Thyroid gland (tissue), 4 donors: ENCODE measurements at places on chromosomes 1 and 21. TPM values are rescaled to one million over a fixed set of nuclear protein-coding genes. Genes with fewer than 3 reads are reported as not detected.

- no peak for DNase-seq
Observed at GRCh38 chr1:220375715-220376114, 103.5 kb upstream of the RAB3GAP2 start.

DNA sequence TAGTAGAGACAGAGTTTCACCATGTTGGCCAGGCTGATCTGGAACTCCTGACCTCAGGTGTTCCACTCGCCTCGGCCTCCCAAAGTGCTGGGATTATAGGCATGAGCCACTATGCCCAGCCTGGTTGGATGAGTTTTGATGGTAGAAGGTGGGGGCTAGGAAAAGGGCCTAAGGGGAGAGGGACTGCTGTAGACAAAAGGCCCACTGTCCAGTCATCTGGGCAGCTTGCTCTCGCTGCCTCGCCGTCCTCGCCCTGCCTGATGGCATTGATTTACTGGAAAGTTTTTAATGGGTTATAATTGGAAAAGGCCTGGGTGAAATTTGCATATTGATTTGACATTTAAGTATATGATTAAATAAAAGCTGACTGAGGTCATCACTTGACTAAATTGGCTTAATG, 175.1 kb upstream of the CSF3R start:
- no peak for DNase-seq

DNA sequence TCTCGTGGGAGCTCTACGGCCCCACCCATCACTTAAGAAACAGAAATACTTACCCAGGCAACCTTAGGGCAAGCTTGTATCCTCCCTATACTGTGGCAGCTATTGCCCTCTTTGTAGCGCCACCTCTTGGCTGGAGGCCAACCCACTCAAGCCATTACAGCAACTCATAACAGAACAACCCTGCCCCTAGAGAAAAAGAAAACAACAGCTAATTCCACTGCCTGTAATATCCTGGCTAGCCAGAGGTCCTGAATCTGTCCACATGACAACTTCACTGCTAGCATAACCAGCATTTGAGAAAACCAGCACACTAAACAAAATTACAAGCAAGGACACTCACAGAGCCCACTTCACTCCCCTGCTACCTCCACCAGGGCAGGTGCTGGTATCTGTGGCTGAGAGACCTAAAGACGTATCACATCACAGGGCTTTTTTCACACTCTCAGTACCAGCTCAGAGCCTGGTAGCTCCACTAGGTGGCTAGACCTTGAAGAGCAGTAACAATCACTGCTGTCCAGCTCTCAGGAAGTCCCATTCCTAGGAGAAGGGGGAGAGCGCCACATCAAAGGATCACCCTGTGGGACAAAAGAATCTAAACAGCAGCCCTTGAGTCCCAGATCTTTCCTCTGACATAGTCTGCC, 14.5 kb upstream of the MX1 start:
- DNase-seq, result peak; percentile 73

DNA sequence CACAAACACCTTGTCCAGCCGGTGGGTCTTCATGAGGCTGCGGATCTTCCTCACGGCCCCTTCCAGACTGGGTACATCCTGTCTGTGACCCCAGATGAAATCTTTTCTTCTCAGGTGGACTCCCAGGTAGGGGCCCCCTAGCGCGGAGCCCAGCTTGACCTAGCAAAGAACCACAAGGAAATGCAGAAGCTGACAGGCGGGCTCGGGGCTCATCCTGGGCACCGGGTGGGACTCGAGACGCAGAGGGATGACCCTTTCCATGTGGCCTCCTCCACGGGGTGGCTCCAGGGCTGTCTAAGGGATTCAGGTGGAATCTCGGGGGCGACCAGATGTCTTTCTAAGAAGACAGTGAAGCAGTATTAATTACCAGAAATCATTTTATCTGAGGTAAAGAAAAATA, 17.8 kb downstream of the POFUT2 start:
- DNase-seq, result no peak

DNA sequence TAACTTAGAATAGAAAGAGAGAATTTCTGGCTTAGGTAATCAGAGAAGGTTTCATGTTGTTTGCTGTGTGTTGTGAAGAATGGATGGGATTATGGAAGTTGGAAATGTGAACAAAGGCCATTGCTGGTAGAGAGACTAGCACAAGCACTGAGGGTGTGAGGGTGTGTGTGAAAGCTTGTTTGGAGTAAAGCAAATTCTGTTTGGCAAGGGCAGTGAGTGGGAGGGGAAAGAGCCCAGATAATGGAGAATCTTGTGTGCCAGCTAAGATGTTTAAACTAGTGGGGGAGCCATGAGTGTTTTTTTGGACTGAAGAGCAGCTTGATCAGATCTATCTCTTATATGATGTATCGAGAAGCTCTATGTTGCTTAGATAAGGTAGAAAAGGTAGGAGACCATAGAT, 107.1 kb downstream of the DISP1 start:
- no peak for DNase-seq

- DNase-seq, result peak; percentile 67
Observed at GRCh38 chr1:157176591-157177121, 38.5 kb upstream of the ETV3 start.

DNA sequence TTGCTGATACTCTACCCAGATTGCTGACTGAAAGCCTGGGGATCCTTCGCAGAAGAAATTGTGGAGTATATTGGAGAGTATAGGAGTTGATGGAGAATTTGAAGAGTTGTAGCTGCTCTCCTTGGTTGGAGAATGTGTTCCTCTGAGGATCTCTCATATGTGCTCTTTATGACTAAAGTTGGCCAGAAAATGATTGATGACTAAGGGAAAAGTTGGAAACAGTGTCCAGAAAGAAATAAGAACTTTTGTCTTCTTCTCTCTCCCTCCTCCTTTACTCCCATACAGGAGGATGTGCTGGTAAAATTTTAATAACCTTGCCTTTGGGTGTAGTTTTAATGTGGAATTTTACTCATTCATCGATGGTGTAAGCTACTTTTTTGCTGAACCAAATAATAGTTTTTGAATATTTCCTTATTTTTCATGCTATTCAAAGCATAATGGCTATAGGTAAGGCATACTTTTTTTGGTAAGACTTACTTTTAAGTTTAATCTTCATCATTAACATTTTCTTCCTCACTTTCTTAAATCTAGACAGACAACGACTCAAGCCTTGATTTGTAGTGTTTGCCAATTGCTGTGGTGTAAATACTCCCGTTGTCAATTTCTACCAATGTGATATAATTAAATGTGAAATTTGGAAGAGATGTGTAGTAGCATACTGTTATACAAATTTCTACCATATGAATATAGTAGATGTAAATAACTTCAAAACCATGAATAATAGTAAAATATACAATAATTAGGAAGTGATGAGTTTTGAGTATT, 13.7 kb downstream of the C1orf141 start:
- no peak for DNase-seq

DNA sequence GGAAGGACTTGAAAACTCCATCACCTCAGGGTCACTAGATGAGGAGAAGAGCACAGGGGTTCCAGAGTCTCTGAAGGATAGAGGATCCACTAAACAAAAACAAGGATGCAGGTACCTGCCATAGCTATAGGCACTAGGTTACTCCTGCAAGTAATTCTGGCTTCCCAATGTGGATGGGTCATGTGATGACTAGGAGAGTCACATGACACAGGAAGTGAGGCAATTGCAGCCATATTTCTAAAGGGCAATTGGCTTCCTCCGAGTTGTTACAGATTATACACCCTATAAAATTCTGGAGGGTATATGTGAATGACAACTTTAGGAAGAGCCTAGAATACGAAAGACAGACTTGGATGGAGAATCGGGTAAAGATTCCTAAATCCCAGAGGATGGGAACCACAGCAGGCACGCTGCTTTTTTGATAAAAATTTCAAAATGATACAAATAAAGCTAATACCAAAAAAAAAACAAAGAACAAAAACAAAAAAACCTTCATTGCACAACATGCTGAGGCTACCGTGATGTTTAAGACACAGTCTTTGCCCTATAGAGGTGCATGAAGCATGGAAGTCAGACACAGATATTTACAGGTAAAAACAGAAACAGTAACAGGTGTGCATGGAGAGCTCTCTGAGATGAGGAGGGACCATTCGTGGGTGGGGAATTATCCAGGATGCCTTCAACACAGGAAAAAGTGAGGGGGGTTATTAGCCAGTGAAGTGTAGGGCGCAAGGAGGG, 10.5 kb downstream of the MTX1 start:
- DNase-seq, result peak; percentile 53

The S100A12 gene
- total RNA-seq, result not detected

The TRIM67 gene
- total RNA-seq, result not detected

The GPR37L1 gene
- 0.34 TPM for total RNA-seq

The KCNA2 gene
- total RNA-seq, result 2.9 TPM

DNA sequence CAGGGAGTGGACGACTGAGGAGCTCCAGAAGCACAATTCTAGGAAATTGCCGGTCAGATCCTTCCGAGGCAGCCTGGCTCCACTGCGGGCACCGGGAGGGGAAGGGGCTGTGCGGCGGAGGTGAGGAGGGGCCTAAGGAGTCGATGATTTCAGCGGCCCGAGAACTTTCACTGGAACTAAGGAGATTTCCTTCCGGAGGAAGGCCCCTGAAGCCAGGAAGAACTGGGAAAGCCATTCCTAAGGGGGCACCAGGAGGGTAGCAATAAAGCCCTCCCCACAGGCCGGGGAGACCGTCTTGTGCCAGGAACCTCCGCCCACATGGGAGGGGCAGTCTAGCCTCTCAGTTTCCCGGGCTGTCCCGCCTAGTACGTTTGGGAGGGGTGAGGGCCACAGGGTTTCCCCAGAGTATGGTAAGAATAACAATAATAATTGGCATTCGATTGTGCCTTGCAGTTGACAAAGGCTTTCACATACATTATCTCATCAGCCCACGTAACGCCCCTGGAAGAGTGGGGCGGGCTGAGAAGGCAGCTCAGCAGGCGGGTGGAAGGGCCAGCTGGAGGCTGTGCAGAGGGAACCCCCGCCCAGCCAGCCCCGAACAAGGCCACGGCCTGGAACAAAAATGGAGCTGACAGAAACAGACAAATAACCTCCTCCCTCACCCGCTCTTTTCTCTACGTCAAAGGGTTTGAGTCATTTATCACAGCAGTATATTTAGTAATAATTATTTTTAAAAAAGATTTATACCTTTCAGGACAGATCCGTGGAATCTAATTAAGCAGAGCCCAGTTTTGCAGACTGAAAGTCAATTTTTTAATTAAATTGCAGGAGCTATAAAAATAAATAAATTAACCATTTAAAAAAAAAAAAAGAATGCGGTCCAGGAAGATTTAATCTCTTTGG, 19.8 kb downstream of the NPR1 start:
- DNase-seq, result peak; percentile 6

The CEPT1 gene
- 32.2 TPM for total RNA-seq

- DNase-seq, result no peak
Observed at GRCh38 chr1:116127848-116128540, 16.8 kb downstream of the MAB21L3 start.

DNA sequence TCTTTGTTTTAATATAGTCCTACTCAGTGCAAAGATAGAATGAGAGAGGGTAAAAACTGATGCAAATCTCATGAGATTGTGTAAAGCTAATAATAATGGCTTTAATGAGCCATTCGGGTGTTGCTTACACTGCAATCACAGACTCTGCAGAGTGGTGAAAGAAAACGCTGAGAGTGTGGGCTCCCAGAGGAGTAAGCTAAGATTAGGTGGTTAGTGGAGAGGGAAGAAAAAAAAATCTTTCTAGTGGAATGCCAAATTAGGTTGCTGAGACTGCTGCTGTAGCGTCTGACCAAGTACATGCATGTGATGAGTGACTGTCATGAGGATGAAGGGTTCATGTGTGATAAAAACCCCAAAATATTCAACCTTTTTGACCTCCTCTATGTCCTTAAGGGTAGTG, 645.9 kb upstream of the ADGRL4 start:
- no peak for DNase-seq

- peak; percentile 91 for DNase-seq
Observed at GRCh38 chr1:150560576-150561253, 11.5 kb downstream of the ADAMTSL4 start.

GRCh38 chr21:38156200-38156599, 100.6 kb upstream of the KCNJ15 start:
- DNase-seq, result no peak

DNA sequence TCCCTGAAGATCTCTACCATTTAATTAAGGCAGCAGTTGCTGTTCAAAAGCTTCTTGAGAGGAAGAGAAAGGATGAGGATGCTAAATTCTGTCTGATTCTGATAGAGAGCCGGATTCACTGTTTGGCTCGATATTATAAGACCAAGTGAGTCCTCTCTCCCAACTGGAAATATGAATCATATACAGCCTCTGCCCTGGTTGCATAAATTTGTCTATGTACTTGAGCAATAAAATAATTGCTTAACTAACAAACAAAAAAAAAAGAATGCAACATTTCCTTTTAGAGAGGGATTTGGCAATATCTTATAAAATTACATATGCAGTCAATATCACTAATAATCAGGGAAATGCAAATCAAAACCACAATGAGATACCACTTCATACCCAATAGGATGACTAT, 26.8 kb downstream of the ALDH9A1 start:
- DNase-seq, result no peak

The CYP4B1 gene
- total RNA-seq, result 29.4 TPM

- no peak for DNase-seq
Observed at GRCh38 chr1:119003413-119004128, 15.4 kb upstream of the TBX15 start.

DNA sequence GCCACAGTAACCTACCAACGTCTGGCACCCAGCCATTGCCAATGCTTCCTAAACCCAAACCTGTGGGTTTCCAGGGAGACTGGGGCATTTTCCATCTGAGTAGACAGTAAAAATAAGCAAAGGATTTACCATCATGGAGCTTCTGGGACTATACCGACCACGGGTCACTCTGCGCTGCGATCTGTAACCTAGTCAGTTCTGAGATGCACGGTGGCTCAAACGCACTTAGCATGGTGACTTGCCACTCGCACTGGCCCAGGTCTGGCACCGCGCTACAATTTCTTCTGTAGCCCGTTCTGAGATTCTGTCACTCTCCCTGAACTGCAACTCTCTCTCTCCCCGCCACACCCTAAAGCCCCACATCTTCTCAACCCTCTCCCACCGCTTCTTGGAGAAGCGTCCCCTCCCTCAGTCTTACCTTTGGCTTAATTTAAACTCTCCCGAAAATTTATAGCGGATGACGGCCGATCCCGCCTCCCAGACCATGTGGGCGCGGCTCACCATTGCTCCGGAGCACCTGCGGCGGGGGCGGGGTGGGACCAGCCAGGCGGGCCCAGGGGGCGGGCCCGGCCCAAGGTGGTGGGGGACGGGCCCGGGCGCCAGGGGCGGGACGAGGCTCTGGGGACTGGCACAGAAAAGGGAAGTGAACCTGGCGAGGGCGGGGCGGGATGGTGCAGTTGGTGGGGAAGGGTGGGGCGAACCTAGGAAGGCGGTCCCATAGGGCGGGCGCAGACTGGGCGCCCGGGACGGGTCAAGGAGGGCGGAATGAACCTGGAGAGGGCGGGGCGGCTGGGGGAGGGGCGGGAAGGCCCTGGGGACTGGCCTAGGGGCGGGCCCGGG, 493 bp upstream of the MAP3K21 start:
- peak; percentile 98 for DNase-seq

The NDC1 gene
- 11.8 TPM for total RNA-seq

The MAB21L3 gene
- total RNA-seq, result 0.34 TPM
